ENCODE measurements at places on chromosomes 1 and 21.

- no peak for DNase-seq
Measured at GRCh38 chr1:156095906-156096508, 13.7 kb upstream of the MEX3A start.

DNA sequence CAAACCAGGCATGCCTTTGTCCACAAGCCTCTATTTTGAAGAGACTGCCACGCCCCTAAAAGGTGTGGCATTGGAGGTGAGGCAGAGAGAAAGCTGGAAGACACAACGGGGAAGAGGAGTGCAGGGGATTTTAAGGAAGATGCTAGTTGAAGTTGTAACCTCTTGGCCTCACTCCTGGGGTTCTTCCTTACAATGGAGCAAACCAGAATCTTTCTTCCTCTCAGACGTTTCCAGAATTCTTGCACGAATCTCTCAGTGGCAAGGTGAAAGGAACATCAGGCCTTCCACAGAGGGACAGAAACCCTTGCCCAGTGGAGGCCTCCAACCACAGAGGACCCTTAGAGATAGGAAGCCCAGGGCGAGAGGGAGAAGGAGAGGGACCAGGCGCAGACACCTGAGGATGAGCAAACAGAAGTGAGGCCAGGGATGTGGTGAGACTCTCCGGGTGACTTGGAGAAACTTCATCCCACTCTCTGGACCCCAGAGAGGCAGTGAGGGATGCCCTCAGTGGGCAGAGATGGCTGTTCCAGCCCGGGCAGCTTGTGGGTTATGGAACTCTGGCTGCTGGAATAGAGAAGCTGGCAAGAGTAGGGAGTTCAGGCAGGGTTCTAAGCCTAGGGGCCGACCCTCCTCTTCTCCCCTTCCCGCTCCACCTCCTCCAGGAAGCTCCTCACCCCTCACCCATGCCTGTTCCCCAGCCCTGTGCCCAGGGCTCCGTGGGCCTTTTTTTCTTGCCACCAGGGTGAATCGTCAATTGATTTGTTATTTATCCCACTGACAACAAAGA is 136.8 kb upstream of the RUNX3 start:
- DNase-seq, result no peak

DNA sequence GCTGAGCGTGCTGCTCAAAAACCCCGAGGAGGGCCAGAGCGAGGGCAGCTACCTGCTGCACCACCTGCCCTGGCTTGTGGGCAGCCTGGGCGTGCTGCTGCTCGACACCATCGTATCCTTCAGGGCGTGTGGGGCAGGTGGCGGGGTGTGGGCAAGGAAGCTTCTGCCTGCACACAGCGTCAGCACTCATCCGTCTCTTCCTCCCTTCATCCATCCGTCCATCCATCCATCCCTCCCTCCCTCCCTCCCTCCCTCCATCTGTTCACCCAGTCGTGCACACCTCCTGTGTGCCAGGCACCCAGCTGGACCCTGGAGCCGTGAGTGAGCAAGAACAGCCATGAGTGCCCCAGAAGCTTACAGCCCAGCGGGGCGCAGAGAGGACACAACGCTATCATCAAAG is 15.2 kb downstream of the SLC66A1 start:
- DNase-seq, result no peak

- no peak for DNase-seq
Measured at GRCh38 chr1:166170075-166170474, 3.3 kb upstream of the FAM78B start.
